Gastroesophageal sphincter (tissue), 4 donors: ENCODE measurements at places on chromosomes 11 and 22. TPM values are rescaled to one million over a fixed set of nuclear protein-coding genes. Genes with fewer than 3 reads are reported as not detected.

DNA sequence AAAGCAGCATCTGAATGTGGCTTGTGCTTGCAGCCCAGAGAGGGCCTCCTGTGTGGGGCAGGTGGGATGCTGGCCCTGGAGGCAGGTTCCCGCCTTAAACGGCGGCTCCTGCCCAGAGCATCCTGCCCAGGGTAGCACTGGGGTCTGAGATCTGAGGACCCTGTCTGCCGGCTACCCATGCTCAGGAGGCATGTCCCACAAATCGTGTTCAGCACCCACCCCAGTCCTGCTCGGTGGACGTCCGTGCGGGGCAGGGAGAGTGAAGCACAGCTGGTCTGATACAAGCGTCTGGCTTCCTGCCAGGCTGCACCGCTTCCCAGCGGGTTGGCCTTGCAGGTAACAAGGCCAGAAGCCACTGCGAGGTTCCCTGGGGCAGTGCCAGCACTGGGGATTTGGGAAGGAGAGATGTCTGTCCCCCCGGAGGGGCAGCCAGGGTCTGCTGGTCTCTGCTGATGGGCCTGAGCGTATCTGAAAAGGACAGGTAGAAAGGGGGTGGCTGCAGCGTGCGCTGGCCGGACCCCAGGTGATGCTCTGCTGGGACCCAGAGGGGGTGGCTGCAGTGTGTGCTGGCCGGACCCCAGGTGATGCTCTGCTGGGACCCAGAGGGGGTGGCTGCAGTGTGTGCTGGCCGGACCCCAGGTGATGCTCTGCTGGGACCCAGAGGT is 3.6 kb downstream of the TRABD start:
- no peak for ATAC-seq

CCDC89 gene
- total RNA-seq, result 3.4 TPM

OR51I1 gene
- not detected for total RNA-seq

MUC6 gene
- 0.77 TPM for total RNA-seq

DNAJB7 gene
- total RNA-seq, result not detected

NRIP3 gene
- 2.2 TPM for total RNA-seq

C11orf97 gene
- not detected for total RNA-seq
